H9 (cell line): ENCODE measurements at places on chromosomes 12 and 14. TPM values are rescaled to one million over a fixed set of nuclear protein-coding genes. Genes with fewer than 3 reads are reported as not detected.

RHEBL1 gene
- 4.0 and 4.1 TPM in 2 replicates for total RNA-seq

NEDD8 gene
- total RNA-seq: 214 and 225 TPM in 2 replicates

PRMT5 gene
- 141 and 147 TPM in 2 replicates for total RNA-seq

SPX gene
- total RNA-seq: 0.35 and 0.57 TPM in 2 replicates

C12orf50 gene
- total RNA-seq: 0.17 TPM in 1 of 2 replicates, not detected in the other

GMFB gene
- total RNA-seq: 71.0 and 79.2 TPM in 2 replicates
